NCI-H2081 treated with DMSO at 0.1 percent for 48 hours (cell line): ENCODE measurements at places on chromosomes 7 and 10.

DNA sequence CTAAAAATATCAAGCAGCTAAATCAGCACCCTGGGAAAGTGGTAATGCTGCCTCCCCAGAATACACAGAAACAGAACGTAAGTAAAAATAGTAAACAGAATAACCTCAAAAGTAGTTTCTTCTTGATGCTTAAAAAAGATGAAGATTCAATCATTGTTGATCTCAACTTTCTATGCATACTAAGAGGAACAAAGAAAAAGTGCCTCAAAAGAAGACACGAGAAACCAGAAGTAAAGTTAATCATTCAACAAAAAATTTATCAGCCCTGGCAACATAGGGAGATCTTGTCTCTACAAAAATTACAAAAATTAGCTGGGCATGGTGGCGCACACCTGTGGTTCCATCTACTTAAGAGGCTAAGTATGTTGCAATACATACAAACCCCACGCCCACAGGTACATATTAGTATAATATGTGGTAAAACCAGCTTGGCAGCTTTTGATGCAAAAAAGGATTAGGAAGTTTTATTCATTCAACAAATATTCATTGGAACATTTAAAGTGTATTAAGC is 153.7 kb downstream of the NRBF2 start:
- DNase-seq = no peak

GRCh38 chr7:19621740-19622139 is 87.1 kb downstream of the POLR1F start:
- DNase-seq = no peak

DNA sequence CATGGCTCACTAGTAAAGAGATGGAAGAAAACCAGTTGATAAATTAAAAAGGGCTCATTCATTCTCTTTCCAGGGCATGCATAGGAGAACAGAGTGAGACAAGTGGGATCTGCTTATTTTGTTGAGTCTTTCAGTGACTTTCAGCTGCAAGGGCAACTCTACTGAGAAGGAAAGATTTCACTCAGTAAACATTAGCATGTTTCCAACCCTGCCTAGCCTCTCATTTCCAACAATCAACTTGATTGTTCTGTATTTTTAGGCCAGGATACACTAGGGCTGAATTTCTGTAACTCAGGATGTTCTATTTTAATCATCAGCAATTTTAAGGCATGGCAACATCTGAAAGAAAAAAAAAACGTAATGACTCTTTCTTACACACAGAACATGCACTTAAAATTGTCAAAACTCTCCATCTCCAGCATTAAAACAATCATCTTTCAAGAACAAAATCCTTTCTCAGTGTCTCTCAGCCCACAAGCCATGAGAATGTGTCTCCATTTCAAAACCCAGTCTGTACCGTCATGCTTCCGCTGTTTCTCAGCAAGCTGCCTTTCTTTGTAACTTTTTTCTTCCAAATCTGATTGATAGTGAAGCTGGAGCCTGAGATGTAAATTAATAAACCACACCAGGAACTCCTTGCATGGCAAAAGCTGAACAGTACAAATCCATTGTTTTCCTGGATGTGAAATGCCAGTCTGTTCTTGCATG is 147.2 kb upstream of the KLF14 start:
- no peak for DNase-seq

- peak; percentile 16 for DNase-seq
Observed at GRCh38 chr7:1579481-1580421, 9.9 kb upstream of the PSMG3 start.

GRCh38 chr7:129371487-129371886 is 62.7 kb upstream of the STRIP2 start:
- no peak for DNase-seq

- DNase-seq = no peak
Observed at GRCh38 chr10:94493463-94493862, 52.1 kb upstream of the HELLS start.

- DNase-seq = no peak
Observed at GRCh38 chr7:26853788-26854393, 10.5 kb downstream of the SKAP2 start.

DNA sequence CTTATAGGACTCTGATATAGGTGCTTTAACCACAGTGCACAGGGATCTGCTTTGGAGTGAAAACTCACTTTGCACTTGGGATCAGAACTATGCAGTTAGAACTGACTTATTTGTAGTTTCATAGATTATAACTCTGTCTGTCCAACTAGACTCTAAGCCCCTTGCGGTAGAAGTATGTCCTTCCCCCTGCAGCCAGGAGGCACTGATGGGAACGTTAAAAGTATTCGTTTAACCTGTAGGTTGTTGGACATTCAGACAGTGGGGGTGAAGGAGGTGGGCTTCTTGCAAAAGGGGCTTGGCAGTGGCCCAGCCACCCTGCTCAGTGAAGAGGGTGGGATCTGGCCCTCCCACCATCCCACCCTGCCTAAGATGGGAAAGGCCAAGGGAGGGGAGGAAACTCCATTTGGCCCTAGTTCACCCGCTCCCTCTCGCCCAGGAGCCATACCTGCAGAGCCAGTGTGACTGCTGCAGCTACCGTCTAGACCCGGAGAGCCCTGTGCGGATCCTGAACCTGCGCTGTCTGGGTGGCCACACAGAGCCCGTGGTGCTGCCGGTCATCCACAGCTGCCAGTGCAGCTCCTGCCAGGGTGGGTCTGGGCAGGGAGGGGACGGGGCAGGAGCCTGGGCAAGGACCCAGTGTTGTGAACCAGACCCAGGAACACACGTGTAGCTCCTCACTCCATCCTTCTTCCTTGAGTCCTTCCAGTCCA is 5.7 kb upstream of the ZNF862 start:
- no peak for DNase-seq

DNA sequence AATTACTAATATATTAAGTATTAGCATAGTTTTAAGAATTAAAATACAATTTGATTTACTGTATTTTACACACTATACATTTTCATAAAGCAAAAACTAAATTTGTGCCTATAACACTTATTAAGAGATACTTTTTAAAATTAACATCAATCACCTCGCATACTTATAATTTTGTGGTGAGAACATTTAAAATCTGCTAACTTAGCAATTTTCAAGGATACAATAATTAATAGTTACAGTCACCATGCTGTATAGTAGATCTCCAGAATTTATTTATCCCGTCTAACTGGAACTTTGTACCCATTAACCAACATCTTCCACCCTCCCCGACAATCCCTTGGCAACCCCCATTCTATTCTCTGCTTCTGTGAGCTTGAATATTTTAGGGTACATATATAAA is 47.5 kb downstream of the RELN start:
- no peak for DNase-seq

GRCh38 chr10:121002586-121003205 is 151.5 kb downstream of the WDR11 start:
- DNase-seq = no peak

- no peak for DNase-seq
Observed at GRCh38 chr7:64098-64915, 128.1 kb upstream of the FAM20C start.

- no peak for DNase-seq
Observed at GRCh38 chr7:156511426-156511825, 129.1 kb upstream of the RNF32 start.

GRCh38 chr10:118850418-118851061 is 95.8 kb upstream of the CACUL1 start:
- DNase-seq = peak; percentile 1

DNA sequence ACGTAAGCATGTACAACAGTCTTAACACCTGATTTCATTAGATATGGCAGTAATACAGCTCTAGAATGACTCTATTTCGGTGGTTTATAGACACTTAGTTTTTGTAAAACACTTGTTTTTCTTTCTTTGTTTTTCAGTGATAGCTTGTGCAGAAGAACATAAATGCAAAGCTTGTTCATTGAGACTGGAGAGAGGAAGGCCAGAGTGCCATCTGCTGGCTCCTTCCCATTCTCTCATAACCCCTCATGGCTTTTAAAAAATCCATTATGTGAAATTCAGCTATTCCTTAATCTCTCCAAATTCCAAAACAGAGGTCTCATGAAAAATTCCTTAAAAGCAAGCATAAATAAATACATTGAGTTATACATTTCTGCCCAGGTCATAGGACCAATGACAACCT is 76.3 kb downstream of the CACNB2 start:
- no peak for DNase-seq

DNA sequence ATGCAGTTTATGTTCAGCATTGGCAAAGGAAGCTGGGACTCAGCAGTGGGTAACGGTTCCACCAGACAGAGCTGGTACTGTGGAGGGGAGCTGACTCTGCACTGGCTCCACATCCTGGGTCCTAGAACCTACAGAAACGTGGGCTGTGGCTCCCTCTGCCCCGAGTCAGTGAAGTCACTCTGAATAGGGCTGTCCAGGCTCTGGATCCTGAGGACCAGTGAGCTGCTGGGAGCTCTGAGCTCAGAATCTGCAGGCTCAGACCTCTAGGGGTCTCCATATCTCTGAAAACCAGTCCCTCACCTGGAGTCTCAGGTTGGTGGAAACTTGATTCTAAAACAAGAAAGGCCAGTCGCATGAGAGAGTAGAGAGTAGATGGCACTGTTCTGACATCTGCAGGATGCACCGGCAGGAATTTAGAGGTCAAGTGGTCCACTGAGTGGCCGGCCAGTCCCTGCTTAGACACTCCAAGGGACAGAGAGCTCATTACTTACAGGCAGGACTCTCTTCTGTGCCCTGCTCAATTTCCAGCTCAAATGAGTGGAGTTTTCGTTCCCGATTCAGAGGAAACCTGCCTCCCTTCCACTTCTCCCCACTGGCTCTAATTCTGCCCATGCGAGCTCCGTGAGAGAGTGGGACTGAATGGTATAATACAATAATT is 18.6 kb downstream of the NPFFR1 start:
- no peak for DNase-seq

- DNase-seq = no peak
Observed at GRCh38 chr10:93165367-93165766, 91.7 kb downstream of the CYP26A1 start.

GRCh38 chr7:1708596-1709251 is 38.6 kb downstream of the ELFN1 start:
- no peak for DNase-seq

GRCh38 chr10:68171539-68172080 is 60.3 kb downstream of the ATOH7 start:
- no peak for DNase-seq

- no peak for DNase-seq
Observed at GRCh38 chr7:102317231-102318059, 30.8 kb downstream of the SH2B2 start.
